ENCODE measurements at places on chromosomes 3 and 15.

DNA sequence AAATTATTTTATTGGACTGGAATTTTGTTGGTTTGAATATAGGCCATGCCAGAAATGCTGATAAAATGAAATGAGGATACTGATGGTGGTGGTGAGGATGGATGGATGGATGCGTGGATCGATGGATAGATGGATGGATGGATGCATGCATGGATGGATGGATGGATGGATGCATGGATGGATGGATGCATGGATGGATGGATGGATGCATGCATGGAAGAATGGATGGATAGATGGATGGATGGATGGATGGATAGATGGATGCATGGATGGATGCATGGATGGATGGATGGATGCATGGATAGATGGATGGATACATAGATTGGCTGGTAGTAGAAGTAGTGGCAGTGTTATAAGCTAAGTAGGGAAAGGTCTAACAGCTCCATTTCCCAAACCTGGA, 40.1 kb downstream of the CPN2 start:
- DNase-seq = no peak

DNA sequence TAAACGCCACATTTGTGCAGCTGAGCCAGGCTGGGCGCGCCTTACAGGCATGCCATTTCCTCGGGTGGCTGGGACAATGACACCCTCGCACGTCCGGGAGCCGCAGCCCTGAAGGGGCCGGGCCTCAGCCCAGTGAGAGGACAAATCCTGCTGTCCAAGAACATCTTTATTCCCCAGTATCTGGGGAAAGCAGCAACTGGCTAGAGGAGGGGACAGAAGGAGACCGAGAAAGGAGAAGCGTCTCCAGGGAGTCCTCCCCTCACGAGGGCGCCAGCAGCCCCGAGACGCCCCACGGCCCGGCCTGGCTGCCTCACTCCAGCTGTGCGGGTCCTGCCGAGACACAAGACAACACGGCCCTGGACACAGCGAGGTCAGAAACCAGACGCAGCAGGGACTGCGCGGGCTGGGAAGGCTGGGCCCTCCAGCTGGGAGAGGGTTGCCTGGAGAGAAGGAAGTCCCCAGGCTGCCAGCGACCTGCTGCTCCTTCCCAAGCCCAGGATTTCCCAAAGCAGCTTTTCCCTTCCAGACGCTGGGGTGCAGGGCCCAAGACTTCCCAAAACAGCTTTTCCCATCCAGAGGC, 130.2 kb downstream of the CHSY1 start:
- DNase-seq = peak; percentile 68

DNA sequence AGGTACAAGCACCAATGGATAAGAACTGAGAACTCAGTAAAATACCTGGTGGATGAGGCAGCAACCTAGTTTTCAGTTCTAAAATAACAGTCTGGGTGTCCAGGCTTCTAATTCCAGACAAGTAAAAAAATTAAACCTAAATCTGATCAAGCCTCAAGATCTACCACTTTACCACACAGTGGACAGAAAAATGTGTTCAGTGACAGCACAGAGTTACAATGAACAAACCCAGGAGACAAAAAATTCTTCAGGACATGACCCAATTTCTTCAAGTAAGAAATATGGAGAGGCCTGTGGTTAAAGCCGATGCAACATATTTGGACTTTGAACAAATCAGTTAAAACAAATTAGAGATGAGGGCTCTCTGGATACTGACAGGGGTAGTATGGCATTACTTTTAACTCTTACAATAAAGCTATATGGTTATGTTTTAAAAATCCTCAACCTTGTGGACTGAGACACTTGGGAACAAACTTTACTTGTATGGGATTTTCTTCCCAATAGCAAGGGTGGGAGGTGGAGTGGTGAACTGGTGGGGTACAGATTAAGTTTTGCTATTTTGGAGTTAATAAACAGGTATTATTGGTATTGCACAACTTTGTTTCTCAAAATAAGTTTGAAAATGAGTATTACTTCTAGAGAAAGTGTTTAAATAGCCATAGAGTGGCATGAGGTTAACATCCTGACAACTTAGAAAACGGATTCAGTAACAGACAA, 14.2 kb downstream of the CCNL1 start:
- DNase-seq = no peak

DNA sequence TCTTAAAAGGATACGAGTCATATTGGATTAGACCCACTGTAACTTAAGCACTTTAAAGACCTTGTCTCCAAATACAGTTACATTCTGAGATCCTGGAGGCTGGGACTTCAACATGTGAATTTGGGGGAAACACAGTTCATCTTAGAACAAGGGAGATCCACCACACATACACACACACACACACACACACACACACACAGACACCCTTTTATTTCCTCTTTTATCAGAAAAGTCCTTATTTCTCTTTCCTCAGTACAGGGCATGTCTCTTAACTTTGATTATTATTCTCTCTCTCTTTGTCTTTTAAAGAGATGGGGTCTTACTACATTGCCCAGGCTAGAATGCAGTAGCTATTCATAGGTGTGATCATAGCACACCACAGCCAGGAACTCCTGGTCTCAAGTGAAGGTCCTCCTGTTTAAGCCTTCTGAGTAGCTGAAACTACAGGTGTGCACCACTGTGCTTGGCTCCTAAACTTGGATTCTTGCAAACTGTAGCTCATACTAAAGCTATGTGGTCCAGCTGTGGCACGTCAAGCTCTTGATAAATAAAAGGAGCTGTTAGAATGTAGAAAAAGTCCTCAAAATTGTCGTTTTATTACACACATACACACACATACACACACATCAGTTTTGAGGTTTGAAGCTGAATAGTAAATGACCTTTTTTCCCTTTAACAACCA, 7.4 kb downstream of the GOLM2 start:
- no peak for DNase-seq

DNA sequence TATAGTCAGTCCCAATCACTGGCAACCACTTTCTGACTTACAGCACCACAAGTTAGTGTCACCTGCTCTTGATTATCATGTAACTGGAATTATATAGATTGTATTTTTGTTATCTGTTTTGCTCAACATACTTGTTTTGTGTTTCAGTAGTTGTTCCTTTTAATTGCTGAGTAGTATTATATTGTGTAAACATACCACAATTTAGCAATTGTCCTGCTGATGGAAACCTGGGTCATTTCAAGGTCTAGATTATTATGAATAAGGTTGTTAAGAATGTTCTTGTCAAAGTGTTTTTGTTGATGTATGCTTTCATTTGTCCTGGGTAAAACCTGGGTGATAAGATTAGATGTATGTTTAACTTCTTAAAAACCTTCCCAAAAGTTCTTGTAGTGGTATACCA, 82.1 kb upstream of the MELTF start:
- no peak for DNase-seq

DNA sequence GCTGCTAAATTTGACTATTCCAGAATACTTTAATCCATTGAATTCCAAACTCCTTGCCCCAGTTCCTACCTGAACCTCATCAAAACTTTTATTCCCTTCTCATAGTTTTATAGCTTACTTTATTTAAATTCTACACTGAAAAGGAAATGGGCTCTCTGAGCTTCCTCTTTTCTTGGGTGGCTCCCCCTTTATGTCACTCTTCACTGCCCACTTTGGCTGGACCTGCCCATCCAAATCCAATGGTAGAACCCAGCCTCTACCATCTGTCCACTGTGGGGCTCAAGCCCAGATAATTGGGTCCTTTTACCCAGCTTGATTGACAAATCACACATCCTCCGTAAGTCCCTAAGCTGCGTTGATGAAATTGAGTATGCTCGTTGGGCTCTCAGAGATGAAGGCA, 216.5 kb downstream of the BBX start:
- DNase-seq = no peak
